ENCODE measurements at places on chromosomes 6 and 20. TPM values are rescaled to one million over a fixed set of nuclear protein-coding genes. Genes with fewer than 3 reads are reported as not detected.
A peak's percentile ranks its signal among the peaks of the same experiment; 100 is the strongest.

- H3K4me1 ChIP-seq = no peaks in the 10 kb centered on the region
- H3K36me3 ChIP-seq = peaks cover 24% of the 10 kb centered on the region
- no peak overlapping the region for H3K4me3 ChIP-seq
- no peak overlapping the region for H3K27ac ChIP-seq
Observed at GRCh38 chr6:154822947-154823558, 89.8 kb downstream of the SCAF8 start.

GRCh38 chr6:22087960-22088706 is 208.7 kb downstream of the PRL start:
- no peaks in the 10 kb centered on the region for H3K4me1 ChIP-seq
- DNase-seq = no peak
- no peak overlapping the region for H3K4me3 ChIP-seq

GLP1R gene
- 3.7 TPM for total RNA-seq

GRCh38 chr6:135586388-135586787 is 88.8 kb upstream of the AHI1 start:
- no peaks in the 10 kb centered on the region for H3K36me3 ChIP-seq
- no peak overlapping the region for H3K4me3 ChIP-seq
- H3K27me3 ChIP-seq = no peaks in the 10 kb centered on the region
- DNase-seq = no peak
- no peaks in the 10 kb centered on the region for H3K4me1 ChIP-seq

HDGFL1 gene
- total RNA-seq = not detected

- peak overlapping the region; percentile 74 for H3K4me3 ChIP-seq
- H3K27me3 ChIP-seq = peaks cover 94% of the 10 kb centered on the region
- H3K27ac ChIP-seq = no peak overlapping the region
- H3K36me3 ChIP-seq = no peaks in the 10 kb centered on the region
- peak; percentile 93 for DNase-seq
- peaks cover 19% of the 10 kb centered on the region for H3K4me1 ChIP-seq
Observed at GRCh38 chr6:99588618-99589289, 17.9 kb upstream of the PRDM13 start.
